Iris pigment epithelial cell (primary cell): ENCODE measurements at places on chromosomes 7 and 10.

- peak; percentile 43 for DNase-seq
Observed at GRCh38 chr7:43537765-43538403, 45.0 kb upstream of the STK17A start.

GRCh38 chr10:71433768-71434744 lies 37.3 kb downstream of the CDH23 start:
- DNase-seq: no peak

- DNase-seq: no peak
Observed at GRCh38 chr10:118710487-118710886, 44.3 kb downstream of the CACUL1 start.

DNA sequence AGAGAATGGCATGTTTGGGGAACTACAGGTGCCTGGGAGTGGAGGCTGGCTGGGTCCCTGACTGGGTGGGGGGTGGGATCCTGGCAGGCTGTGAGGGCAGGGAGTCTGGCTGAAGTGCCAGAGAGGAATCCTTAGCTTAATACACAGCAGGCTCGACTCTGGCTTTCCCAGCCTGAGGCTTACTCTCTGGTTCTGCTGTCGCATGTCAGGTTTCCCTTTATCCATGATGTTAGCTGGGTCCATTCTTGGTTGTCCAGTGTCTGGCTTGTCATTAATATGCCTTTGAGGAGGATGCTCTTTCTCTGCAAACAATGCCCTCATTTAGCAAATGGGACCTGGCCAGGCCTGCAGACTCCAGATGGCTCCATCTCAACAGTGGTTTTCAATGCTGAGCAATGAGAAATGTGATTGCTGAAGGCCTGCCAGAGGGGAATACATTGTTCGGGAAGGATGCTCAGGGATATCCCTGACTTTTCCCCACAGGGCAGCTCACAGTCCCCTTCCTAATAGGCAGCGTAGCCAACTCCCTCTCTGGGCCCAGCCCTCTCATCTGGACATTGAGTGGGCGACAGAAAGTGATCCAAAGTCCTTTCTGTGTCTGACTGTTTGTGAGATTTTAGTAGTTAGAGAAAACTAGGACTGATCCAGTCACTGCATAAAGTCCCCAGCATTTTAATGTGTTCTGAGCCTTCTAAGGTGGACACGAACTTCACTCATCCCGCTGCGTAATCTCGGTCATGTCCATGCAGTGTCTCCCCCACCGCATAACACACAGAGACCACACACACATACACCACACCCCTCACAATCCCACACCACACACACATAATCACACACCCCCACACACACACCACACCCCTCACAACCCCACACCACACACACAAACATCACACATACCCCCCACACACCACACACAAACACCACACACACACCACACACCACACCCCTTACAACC lies 124.9 kb downstream of the ANLN start:
- no peak for DNase-seq

GRCh38 chr10:4767033-4767814 lies 58.8 kb upstream of the AKR1E2 start:
- peak; percentile 62 for DNase-seq

- DNase-seq: peak; percentile 99
Observed at GRCh38 chr7:134778941-134779740, at the start of gene CALD1. Gene CALD1 (plus strand): TSS chr7:134779634. CDS start chr7:134867734, 88,100 bp downstream.

DNA sequence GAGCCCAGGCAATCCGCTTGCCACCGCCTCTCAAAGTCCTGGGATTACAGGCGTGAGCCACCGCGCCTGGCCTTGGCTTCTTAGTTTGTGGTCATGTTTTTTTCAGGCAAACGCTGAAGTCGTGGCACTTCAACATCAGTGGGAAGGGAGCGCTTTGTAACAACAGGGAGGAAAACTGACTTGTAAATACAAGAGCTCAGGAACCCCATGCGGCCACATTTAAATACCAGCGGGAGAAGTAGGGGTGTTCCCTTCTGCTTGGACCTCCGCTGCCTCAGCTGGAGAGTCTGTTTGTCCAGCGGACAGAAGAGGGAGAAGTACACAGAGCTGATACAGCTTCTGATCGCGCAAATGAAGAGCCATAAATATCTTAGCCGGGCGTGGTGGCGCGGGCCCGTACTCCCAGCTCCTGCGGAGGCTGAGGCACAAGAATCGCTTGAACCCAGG lies 108.7 kb upstream of the KMT2C start:
- DNase-seq: no peak

- peak; percentile 96 for DNase-seq
Observed at GRCh38 chr10:10605551-10606081, 412.1 kb upstream of the CELF2 start.

DNA sequence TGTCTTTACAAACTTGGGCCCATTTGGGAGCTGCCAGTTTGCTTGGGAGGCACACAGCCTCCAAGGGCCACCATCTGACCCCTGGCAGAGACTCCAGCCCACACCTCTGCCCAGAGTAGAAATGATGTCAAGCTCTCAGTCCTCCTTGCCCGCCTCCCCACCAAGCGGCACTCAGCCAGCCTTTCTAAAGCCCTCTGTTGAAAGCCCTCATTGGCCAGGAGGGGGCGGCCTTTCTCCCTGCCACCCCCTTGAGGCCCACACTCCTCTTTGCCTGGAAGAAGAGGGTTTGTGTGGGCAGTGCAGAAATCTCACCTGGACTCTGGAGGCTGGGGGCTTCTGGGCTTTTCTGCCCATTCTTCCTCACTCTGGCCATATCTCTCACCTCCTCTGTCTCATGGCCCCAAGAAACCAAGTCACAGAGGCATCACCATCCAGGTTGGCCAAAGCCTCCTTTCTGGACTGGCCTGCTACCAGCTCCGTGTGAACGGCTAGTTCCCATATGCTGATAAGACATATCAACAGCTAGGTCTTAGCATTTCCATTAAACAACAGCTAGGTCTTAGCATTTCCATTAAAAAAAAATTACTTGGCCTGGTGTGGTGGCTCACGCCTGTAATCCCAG lies 36.1 kb downstream of the UBTD1 start:
- peak; percentile 53 for DNase-seq
